A375 (cell line): ENCODE measurements at places on chromosomes 5 and 9. TPM values are rescaled to one million over a fixed set of nuclear protein-coding genes. Genes with fewer than 3 reads are reported as not detected.

The NPR3 gene
- 0.40 TPM in 1 of 2 replicates, not detected in the other for total RNA-seq

The FBXO38 gene
- total RNA-seq, result 52.9 and 56.0 TPM in 2 replicates

The GABRA1 gene
- total RNA-seq, result not detected in 2 replicates

The IPO11 gene
- 21.8 and 22.0 TPM in 2 replicates for total RNA-seq

The TRPM6 gene
- total RNA-seq, result not detected in 2 replicates

The POLR3G gene
- total RNA-seq, result 28.3 and 39.6 TPM in 2 replicates

The WWC1 gene
- 3.1 and 4.7 TPM in 2 replicates for total RNA-seq
